ENCODE measurements at places on chromosomes 11 and 22. TPM values are rescaled to one million over a fixed set of nuclear protein-coding genes. Genes with fewer than 3 reads are reported as not detected.

DNA sequence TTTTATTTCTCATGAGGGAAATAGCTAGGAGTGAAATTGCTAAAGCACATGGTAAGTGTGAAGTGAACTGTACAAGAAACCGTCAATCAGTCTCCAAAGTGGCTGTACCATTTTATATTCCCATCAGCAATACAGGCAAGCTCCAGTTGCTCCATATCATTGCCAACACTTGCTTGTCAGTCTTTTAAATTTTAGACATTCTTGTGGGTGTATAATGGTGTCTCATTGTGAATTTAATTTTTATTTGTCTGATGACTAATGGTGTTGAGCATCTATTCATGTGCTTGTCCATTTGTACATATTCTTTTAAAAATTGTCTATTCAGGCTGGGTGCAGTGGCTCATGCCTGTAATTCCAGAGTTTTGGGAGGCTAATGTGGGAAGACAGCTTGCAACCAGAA, 34.1 kb upstream of the SMCO4 start:
- DNase-seq, result peak; percentile 9

DNA sequence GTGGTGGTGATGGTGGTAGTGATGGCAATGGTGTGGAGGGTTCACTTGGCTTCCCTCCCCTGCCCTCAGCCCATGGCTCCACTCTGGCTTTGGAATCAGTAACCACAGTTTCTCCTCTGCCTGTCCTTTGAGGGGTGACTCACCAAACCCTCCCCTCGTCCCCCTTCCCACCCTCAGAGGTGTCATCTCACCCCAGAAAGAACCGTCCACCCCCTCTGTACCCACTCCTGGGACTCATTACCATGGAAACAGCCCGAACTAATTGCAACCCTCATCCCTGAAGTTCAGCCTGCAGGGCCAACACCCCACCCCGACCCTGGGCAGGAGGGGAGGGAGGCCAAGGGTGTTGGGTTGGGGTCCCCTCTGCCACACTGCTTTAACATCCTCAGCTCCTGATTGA, 26.6 kb downstream of the PHLDB1 start:
- no peak for DNase-seq

COX8A gene
- total RNA-seq, result 593 TPM

DNA sequence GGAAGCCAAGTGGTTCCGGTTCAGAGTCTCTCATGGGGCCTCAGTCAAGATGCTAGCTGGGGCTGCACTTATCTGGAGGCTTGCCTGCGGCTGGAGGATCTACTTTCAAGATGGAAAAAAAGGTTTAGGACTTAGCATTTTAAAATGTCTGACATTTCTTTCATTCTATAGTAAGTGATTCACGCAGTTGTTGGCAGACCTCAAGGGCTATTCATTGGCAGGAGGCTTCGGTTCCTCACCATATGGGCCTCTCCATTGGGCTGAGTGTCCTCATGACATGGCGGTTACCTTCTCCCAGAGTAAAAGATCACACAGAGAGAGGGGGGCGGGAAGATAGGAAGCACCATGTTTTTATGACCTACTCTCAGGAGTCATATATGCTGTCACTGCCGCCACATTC, 298.0 kb upstream of the PLET1 start:
- DNase-seq, result peak; percentile 87

DNA sequence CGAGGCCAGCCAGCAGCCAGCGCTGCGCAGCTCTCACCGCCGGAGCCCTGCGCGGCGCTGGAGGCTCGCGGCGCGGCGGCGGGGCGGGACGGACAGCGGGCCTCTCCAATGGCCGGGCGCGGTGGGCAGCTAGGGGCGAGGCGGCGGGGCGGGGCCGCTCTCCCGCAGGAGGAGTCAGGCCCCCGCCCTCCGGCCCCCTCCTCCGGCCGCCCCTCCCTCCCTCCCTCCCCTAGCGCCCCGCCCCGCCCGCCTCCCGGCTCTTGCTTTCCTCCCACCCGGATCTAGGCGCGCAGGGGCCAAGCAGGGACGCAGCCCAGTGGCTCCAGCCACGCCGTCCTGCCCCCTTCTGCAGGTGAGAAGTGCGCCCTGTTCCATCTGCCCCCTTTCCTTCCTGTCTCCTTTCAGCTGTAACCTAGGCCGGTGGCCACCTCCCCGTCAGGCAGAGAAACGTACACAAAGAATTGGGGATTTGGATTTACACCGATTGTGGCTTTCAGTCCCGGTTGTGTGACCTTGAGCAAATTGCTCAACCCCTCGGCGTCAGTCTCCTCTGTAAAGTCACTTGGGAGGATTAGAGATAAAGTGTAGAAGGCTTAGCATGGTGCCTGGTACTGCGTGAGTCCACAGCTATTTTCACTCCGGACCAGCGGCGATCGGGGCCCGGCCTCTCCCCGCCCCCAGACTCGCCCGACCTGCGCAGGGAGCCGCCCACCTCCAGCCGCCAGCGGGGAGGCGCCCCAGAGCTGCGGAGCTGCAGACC, at the start of gene FZD4:
Gene FZD4 (minus strand): TSS at position 35 of the 760 bp plus-strand sequence. CDS start 310 bp downstream, outside the sequence.
- DNase-seq, result peak; percentile 90

VWCE gene
- total RNA-seq, result not detected

- DNase-seq, result no peak
Observed at GRCh38 chr11:61800331-61801281, 7.9 kb downstream of the FEN1 start.

DNA sequence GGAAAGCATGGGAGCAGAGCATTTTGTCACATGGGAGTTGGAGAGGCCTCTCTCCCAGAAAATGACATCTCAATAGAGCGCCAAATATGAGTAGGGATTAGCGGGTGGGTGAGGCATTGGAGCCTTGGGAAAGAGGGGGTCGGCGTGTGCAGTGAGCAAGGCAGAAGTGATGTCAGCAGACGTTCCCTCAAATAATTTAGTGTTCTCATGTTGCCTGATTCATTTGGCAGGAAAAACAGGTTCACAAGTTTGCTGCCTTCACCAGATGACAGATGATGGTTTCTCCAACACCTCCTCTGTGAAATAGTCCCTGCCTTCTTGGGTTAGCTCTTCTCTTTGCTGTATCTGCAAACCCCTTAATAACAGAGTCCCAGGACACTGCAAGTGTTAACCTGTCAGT, 118.5 kb upstream of the ARHGAP20 start:
- DNase-seq, result no peak

RFPL3 gene
- not detected for total RNA-seq

GRCh38 chr11:129731316-129731715, 84.3 kb upstream of the TMEM45B start:
- peak; percentile 9 for DNase-seq

PANX2 gene
- total RNA-seq, result 0.12 TPM

DNA sequence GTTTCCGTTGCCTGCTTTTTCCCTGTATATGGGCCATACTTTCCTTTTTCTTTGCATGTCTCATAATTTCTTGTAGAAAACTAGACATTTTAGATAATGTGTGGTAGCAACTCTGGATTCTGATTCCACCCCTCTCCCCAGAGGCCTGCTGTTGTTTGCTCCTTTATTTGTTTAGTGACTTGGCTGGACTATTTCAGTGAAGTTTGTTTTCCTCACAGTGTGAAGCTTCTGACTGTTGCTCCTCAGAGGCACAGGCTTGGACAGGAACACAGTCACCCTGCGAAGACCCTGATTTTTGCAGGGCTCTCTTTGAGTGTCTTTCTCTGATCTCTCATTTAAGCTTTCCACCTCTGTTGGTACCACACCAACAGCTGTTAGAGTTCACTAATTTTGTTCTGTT, 72.5 kb downstream of the SWAP70 start:
- DNase-seq, result no peak

TENM4 gene
- not detected for total RNA-seq

DNA sequence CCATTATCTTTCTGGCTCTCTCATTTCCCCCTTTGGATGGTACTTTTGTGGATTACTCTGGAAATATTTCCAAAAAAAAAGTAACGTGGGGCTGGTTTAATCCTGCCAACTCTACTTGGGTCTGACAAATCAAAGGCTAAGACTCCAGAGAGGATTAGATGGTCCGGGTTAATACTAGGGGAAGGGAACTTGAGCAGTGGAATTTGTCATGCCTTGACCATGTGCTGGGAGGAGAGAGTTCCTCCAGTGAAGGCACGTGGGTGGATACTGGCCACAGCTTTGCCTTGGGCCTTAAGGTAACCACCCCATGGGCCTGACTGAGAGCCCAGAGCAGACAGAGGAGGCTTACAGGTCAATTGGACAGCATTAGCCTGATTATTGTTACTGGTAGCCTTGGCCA, 120.3 kb downstream of the NAV2 start:
- no peak for DNase-seq

DNA sequence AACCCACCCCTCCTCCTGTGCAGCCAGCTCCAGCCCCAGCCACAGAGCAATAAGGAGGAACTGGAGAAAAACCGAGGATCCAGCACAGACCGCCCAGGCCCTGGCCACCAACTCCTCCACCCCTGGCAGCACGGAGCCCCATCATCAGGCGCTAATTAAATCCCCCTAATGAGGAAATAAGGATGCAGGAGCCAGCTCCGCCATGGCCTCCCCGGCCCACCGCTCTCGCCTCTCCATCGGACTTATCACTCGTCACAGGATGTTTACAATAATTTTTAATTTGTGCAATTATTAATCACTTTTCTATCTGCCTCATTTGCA, 42.6 kb downstream of the BUD13 start:
- DNase-seq, result no peak

DNA sequence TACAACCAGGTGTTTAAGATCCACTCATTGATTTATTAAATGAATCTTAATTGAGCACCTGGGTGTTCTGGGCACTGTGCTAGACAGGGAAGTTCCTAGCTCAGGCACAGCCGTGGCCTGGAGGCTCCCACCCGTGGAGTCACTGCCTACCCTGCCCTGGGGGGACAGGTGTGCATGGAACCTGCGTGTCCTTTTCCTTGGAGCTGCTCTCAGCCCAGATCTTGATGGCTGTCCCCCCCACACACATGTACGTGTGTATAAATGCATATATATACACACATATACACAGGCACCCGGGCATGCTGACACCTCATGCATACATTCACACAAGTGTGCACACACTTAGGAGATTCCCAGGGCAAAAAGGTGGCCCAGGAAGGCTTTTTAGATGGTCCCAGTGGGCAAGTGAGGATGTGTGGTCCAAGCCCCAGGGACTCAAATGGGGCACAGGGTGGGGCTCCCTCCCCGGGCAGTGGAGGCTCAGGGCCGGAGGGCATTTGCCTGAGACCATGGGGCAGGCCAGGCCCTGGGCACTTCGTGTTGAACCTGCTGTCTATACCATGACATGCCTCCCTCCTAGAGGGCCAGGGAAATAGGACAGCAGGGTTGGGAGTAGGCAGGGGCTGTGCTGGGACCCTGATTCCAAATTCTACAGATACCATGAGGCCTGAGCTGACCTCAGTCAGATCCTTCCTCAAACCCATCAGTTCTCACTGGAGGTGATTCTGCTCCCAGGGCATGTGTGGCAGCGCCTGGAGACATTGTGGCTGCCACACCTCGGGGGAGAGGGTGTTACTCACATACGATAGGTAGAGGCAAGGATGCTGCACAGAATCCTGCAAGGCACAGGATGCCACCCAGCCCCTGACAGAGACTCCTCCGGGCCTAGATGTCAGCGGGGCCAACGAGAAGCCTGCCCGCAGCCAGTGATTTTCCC, 77.8 kb downstream of the BCR start:
- DNase-seq, result no peak

- DNase-seq, result no peak
Observed at GRCh38 chr11:73988227-73988626, 5.6 kb upstream of the UCP2 start.

GRCh38 chr11:124176925-124177715, 6.0 kb upstream of the OR10D3 start:
- no peak for DNase-seq

CCDC89 gene
- not detected for total RNA-seq

Data from MG63 (cell line).